ENCODE measurements at places on chromosomes 4 and X.

DNA sequence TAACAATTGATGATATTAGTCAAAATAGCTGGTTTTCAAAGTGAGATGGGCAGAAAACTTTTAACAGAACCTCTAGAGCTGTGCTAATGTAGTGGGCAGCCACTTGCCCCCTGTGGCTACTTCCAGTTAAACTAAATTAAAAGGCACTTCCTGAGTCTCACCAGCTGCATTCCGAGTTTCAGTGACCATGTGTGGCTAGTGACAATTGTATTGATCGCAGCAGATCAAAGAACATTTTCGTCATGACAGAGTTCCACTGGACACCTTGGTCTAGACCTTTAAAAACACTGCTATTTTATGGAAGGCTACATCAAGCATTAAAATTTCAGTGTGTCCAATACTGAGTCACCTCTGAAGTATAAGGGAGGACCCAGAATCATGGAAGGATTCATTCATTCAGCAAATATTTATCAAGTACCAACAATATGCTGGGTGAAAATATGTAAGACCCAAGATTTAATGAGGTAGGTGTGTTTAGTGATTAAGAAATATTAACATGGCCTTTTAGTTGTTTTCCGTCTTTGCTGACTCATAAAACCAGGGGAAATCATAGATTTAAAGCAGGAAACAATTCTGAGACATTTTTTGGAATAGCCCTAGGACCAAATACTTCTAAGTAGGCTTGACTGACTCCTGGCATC, 5.1 kb upstream of the FAT1 start:
- DNase-seq = no peak

DNA sequence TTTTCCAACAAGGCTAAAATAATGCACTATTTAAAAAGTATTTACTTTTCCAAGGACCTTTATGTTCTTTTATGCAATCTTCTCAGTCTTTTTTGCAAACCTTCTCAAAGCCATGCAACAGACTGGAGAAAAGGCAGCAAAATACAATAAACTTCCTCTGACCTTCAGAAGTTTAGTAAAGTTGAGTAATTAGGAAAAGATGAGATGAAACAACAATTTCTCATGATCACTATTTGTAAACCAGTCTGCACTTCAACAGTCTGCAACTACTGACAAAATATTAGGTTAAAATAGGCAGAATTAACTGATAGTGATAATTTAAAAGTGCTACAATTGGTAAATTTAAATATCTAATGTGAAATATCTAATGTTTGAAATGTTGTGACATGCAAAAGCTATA, 884.9 kb upstream of the PCDH10 start:
- DNase-seq = no peak

- no peak for DNase-seq
Observed at GRCh38 chrX:69133921-69134542, 31.2 kb downstream of the PJA1 start.

- no peak for DNase-seq
Observed at GRCh38 chr4:47483745-47484144, 1.3 kb upstream of the ATP10D start.

GRCh38 chrX:122517786-122518185, 666.3 kb upstream of the GRIA3 start:
- DNase-seq = no peak

GRCh38 chr4:96352051-96352517, 512.2 kb downstream of the PDHA2 start:
- DNase-seq = no peak

- DNase-seq = no peak
Observed at GRCh38 chr4:114025176-114025777, 45.8 kb upstream of the ARSJ start.
